ENCODE measurements at places on chromosomes 3 and 15.

GRCh38 chr15:67550522-67550921, 8.0 kb downstream of the MAP2K5 start:
- DNase-seq, result no peak

DNA sequence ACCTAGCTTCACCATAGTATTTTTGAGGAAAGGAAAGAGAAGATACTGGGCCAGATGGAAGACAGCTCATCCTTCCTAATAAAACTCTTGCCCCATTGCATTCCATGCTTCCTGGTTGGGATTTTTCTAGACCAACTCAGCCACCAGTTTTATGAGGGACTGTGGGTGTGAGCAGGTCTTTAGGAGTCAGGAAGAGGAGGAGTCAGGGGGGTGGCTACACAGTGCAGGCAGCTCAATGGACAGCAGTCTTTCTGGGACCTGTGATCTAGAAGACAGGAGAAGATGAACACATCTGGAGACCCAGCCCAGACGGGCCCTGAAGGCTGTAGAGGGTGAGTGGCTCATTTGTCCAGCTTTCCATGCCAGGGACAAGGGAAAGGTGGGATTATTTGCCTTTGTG, at the start of gene NOX5:
Gene NOX5 (plus strand): TSS at position 242 of the 400 bp plus-strand sequence. CDS start 41 bp downstream, at position 283.
- no peak for DNase-seq

GRCh38 chr3:195768831-195769303, 42.9 kb downstream of the MUC4 start:
- DNase-seq, result no peak

GRCh38 chr3:196327405-196327804, 9.4 kb upstream of the DYNLT2B start:
- DNase-seq, result no peak

GRCh38 chr15:99917252-99917651, 184.0 kb upstream of the LYSMD4 start:
- DNase-seq, result no peak

DNA sequence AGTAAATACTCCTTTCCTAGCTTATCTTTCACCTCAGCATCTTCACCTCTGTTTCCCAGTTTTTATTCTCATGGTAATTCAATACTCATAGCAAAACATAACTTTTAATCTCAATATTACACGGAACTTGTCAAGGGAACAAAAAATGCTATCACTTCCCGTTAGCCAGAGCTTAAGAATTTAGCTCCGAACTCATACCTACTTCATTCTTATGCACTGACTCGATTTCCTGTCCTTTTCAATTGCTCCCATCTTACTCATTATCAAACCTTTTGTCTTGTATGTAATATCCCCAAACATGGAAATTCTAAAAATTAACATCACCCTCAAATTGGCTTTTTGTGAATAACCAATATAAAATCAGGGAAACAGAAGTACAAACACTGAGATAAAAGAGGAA, 28.2 kb downstream of the MYEF2 start:
- no peak for DNase-seq

DNA sequence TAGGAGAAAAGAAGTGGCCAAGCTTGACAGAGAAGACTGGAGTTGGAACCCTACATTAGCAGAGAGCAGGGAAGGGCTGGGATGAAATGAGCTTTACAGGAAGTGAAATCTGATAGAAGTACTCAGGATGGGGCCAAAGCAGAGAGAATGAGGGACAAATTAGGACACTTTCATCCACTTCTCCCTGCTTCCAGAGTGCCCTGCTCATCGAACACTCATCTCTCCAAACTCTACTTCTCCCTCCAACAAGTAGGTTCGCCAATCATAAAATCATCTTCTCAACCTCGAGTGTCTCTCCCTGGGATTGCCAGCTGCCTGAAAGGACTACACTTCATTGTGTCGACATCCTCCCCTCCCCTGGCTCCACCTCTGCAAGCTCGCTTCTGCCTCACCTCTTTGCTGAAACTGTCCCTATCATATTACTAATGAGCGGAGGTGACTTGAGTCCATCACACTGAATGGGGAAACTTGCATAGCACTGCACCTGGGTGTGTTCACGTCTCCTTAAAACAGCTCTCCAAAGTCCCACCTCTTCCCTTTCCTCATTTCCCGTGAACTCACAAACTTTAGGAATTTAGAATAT, 365.8 kb downstream of the FOXP1 start:
- DNase-seq, result no peak

DNA sequence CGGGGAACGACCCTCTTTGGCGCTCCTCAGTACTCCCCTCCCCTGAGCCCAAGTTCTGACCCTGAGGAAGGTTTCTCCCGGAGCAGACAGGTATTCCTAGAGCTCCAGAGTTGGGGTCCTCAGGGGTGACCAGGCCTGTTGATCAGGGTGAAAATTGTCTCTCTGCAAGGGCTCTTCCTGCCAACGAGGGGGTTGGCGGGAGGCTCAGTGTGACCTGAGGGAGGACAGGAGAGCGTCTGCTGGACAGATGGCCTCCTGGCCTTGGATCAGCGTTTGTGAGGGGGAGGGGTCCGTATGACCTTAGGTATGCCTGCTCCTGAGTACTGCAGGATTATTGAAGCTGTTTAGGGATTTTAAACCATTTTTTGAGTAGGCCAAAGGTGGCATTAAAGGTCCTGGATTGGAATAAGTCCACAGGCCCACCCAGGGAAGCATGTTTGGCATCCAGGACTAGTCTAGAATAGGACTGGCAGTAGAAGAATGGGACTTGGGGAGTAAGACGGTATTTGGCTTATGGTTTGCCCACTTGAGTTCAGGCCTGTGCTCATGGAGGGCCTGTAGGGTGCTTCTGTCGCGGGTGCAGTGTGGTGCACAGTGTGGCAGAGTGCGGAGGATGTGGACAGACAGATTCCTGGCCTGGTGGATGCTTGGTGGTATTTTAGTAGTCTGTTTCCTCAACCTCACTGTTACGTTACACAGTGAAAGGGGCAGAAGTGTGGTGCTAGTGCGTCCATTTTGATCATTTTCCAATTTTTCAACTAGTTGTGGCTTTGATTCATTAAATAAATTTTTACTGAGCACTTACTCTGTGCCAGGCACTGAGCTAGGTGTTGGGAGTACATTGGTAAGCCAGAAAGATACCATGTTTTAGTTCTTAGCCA, 959 bp downstream of the ZNF592 start:
- no peak for DNase-seq

DNA sequence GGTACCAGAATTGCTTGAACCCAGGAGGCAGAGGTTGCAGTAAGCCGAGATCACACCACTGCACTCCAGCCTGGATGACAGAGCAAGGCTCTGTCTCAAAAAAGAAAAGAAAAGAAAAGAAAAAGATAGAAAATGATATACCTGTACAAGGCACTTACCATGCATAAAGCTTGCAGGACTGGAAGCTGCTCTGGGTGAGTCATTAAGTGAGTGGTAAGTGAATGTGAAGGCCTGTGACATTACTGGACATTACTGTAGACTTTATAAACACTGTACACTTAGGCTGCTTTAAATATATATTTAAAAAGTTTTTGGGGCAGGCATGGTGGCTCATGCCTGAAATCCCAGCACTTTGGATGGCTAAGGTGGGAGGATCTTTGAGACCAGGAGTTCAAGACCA, 99.2 kb downstream of the SLMAP start:
- DNase-seq, result no peak

- no peak for DNase-seq
These were observed 787.9 kb upstream of the LMCD1 start for GRCh38 chr3:7713724-7714123.

- DNase-seq, result no peak
These were observed 1097.3 kb upstream of the EPHA6 start for GRCh38 chr3:95717048-95717447.

DNA sequence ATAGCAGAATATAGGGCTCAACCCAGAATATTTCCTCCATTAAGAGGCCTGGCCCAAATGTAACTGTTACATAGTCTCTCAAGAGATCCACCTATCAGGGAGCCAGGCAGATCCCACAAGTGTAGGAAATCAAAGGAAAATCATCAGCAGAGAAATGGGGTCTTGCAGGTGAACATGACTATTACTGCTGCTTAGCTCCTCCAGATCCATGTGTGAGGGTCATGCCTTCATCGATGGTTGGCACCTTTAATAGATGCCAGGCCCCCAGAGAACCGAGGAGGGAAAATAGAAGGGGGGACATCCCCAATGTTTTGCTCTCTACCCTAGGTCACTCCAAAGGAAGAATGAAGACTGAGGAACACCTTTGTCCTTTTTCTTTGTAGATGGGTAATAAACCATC, 1029.9 kb upstream of the CADM2 start:
- DNase-seq, result no peak

DNA sequence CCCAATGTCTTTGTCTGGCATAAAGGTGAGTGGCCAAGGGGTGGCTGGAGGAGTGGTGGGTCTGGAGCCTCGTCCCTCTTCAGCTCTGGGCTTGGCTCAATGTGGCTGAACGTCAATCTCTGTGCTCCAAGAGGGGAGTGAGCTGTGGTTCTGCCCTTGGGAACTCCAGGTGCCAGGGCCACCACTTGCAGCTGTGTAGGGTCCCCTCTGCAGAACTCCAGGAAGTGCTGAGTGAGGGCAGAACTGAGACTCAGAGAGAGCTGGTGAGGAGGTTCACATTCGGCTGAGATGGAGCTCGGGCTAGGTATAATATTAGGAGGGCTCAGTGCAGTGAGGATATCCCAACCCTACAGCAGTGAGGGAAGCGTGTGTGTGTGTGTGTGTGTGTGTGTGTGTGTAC, 11.6 kb downstream of the DUOX1 start:
- no peak for DNase-seq
